Stimulated activated CD4-positive, alpha-beta T cell treated with anti-CD3 and anti-CD28 coated beads, TNF-alpha, amount 100 ng/mL, for 24 hours (primary cell): ENCODE measurements at places on chromosomes 7 and 10.
A peak's percentile ranks its signal among the peaks of the same experiment; 100 is the strongest.

DNA sequence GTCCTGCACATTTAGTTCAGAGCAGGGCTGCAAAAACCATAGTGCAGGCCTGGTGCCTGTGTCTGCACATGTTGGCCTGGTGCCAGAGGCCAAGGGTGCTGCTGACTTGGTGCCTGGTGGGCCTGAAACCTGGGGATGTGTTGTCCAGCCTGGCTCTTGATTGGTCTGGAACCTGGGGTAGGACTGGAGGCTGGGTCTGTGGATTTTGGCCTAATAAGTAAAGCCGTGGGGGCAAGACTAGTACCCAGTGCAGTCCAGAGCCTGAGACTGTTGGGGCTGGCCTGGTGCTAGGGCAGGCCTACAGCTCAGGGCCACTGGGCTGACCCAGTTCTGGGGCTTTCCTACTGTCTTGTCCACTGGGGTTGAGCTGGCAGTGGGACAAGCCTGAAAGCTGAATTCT, 817.9 kb downstream of the DNAJB9 start:
- no peak for DNase-seq

GRCh38 chr7:155597753-155598140, 46.7 kb upstream of the RBM33 start:
- DNase-seq, result no peak

DNA sequence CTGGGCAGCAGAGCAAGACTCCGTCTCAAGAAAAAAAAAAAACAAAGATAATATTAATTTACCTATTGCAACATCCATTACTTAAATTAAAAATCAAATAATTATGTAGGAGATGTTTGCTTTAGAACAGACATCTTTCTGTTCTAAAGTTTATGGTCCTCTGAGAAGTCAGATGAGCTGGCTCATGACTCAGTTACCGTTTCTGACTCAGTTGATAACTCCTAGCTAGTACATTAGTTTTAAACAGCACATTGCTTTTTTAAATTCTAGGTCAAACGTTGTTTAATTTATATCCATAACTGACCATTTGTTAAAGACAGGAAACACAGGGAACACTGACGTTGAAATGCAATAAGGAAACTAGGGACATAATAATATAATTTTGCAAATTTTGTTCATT, 162.7 kb downstream of the ETV1 start:
- no peak for DNase-seq

- no peak for DNase-seq
Measured at GRCh38 chr7:33457039-33457438, 327.7 kb downstream of the BBS9 start.

GRCh38 chr10:100182281-100182680, 3.5 kb downstream of the ERLIN1 start:
- DNase-seq, result no peak

GRCh38 chr10:102452672-102453340, 1.5 kb upstream of the C10orf95 start:
- peak; percentile 77 for DNase-seq

DNA sequence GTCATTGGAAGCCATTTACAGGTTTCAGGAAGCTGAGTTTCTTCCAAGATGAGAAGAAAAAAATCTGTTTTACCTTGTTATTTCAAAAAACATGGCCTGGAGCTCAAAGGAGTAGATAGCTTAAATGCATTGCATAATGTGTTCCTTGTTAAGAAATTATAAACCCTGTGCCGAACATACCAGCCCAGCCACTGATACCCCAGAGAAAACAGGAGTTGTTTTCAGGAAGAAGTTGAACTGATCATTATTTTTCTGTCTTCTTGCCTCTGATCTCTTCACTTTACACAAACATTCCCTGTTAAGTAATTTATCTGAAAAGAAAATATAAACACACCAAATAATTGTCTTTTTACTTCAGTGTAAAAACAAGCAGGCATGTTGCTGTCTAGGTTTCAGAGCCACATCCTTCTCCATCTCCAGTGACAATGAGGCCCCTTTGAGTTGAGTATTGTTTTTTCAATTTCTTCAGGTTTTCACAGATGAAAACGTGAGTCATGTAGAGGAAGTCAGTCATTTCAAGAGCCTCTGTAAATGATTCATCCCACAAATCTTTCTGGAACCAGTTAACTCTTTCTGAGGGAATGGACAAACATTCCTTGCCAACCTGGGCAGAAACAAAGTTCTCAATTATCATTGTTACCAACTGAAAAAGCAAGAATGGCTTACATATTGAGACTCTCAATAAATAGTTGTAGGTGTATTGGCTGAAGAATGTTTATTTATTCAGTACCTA, 244.2 kb downstream of the IPMK start:
- no peak for DNase-seq

- no peak for DNase-seq
Measured at GRCh38 chr10:72459301-72459700, 104.6 kb upstream of the DNAJB12 start.

GRCh38 chr7:30511973-30512662, 7.5 kb upstream of the GGCT start:
- no peak for DNase-seq

DNA sequence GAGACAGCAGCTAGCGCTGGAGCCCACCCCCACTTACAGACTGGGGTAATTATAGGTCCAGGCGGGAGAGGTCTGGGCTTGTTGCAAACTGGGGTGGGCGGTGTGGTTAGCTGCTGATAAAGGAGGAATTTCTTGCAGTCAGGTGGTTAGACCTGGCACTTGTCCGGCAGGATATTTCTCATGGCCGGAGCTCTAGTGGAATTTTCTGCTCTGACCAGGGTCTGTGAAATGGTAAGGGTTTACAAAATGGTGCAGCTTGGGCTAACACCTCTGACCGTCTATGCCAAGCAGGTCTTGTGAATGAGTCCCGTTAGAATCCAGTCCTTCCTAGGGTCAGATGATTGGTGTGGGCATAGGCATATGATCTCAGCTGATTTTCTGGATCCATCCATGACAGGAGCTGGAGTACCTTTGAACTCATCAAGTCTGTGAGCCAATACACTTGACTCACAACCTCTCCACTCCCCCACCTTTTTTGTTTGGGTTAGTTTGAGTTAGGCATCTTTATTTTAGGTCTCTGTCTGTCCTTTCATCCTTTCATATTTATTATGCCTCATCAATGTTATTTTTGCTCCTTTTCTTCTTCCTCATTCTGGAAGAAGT, 213.4 kb downstream of the SUGCT start:
- no peak for DNase-seq

DNA sequence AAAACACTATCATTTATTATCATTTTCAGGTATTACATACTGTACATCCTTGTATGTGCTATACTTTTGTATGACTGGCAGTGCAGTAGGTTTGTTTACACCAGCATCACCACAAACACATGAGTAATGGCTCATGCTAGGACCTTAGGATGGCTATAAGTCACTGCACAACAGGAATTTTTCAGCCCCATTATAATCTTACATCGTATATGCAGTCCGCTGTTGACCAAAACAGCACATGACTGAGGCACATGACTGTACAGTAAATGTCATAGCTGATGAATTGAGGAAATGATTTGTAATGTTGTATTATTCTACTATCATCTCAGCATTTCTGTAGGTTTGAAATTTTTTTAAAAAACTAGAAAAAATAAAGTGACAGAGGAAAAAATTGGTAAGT, 38.6 kb downstream of the BPGM start:
- DNase-seq, result no peak

DNA sequence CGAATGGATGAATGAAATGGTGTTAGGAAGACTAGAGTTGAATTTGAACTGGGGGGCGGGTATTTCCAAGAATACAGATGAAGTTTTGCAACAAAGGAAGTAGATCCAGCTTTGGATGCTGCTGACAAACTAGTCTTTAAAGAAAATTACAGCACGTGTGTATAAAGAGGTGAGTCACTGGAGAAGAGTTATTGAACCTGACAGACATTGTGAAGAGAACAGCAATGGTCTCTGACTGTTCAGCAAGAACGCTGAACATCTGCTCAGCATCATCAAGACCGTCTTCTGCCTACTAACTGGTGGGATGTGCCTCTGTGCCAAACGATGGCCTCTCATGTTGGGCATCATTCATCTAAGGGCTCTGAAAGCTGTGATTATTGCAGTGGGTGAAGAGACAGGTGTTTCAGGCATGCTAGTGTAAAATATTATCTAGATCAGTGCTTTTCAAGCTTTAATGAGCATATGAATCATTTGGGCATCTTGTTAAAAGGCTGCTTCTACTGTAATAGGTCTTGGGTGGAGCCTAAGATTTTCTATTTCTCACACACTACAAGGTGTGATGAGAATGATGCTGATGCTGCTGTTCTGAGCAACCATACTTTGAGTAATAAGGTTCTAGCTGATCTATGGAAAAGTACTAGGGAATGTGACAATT, 291.3 kb downstream of the PTEN start:
- DNase-seq, result no peak

- peak; percentile 27 for DNase-seq
Measured at GRCh38 chr10:102152545-102152890, 329 bp downstream of the NOLC1 start.

DNA sequence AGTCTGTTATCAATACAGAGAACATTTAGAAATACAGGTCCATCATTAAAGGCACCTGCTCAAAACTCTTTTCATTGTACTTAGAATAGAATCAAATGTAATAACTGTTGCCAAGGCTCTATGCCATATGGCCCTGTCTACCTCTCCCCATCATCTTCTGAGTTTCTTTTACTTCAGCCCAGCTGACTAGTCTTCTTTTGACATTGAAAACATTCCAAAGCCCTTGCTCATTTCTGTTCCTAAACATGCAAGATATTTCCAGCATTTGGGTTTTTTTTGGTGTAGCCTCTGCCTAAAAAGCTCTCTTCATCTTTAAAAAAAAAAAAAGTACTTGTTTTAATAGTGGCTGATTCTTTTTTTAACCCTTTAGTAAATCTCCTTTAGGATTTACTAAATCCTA, 165.5 kb upstream of the SMIM30 start:
- no peak for DNase-seq

DNA sequence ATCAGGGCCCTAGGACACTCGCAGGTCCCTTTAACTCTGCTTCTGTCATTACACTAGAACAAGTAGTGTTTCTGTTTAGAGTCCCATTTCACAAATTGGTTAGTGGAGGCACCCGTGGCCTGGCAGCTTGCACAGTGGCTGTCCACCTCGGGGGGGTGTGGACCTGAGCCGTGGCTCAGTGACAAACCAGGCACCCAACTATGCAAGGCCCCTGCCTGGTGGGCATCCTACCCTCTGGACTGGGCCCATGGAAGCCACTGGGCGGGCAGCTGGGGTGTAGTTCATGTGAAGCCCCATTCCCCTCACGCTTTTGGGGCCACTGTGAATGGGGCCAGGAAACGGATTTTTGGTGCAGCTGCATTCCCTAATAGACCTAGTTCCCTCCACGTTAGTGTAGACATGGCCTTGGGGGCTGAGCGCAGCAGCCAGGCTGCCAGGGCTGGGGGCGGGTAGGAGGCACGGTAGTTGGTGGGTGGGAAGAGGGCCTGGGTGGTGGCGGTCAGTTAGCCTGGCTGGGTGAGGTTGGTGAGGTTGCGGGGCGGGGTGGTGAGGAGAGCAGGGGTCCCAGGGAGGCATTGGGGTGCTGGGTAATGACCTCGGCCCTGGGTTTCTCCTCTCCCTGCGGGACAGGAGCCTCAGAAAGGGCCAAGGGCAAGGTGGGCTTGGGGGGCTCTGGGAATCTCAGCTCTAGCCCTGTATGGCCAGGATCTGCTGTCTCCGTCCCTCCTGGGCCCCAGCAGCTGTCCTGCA, 18.7 kb downstream of the ZNF316 start:
- no peak for DNase-seq

GRCh38 chr10:114911052-114911711, 26.8 kb upstream of the TRUB1 start:
- no peak for DNase-seq

GRCh38 chr10:10045765-10046028, 972.0 kb upstream of the CELF2 start:
- no peak for DNase-seq

DNA sequence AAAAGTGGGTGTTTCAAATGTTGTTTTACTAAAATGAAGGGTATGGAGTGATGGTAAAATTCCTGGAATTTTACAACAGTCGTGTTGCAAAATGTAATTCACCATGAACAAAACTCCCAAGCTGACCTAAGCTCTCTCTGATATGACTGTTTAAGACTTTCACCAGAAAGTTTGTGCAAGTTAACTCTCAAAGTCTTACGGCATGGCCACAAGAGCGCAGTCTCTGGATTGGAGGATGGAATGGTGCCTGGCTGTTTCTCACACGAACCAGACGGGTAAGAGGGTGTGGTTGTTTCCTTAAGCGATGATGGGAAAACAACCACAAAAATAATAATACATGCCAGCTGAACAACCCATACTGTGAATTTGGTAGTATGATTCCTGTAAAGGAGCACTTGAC, 662.5 kb downstream of the KCNMA1 start:
- no peak for DNase-seq

DNA sequence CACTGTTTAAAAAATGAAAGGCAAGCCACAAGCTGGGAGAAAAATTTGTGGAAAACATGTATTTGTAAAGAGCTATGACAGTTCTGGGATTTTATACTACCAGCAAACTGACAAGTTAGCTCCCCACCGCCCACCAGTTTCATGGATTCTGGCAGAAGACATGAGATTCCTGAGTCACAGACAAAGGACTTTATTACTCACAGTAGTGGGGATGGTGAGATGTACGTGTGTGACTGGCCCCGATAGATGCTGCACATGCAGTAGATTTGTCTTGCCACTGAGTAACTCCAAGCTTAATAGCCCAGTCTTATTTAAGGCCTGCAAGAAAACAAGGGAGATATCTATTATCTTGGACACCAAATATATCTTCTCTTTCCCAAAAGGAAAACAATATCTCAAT, 281.7 kb downstream of the AHR start:
- DNase-seq, result no peak

DNA sequence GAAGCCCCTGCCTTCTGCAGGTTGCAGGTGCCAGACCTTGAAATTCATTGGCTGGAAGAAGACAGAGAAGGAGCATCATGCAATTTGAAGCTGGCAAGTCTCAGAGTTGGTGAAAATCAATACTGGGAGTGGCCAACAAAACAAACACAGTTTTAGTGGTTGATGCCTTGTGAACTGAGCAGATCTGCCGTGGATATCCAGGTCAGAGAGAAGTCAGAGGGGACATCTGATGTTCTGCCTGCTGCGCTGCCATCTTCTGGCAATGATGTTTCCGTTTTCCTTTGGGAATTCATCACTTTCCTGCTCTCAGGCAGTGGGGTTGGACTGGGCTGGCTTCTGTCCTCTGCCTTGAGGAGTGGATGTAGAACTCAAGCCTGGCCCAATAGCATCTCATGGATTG, 132.0 kb downstream of the RPS24 start:
- no peak for DNase-seq

- no peak for DNase-seq
Measured at GRCh38 chr7:29345590-29345989, 151.0 kb downstream of the CHN2 start.

GRCh38 chr10:96446966-96447596, 66.6 kb downstream of the TLL2 start:
- no peak for DNase-seq

- no peak for DNase-seq
Measured at GRCh38 chr10:4623200-4623599, 202.8 kb upstream of the AKR1E2 start.

- DNase-seq, result no peak
Measured at GRCh38 chr7:284762-285722, 4.9 kb upstream of the FOXL3 start.
